ENCODE measurements at places on chromosomes 12 and 14.

DNA sequence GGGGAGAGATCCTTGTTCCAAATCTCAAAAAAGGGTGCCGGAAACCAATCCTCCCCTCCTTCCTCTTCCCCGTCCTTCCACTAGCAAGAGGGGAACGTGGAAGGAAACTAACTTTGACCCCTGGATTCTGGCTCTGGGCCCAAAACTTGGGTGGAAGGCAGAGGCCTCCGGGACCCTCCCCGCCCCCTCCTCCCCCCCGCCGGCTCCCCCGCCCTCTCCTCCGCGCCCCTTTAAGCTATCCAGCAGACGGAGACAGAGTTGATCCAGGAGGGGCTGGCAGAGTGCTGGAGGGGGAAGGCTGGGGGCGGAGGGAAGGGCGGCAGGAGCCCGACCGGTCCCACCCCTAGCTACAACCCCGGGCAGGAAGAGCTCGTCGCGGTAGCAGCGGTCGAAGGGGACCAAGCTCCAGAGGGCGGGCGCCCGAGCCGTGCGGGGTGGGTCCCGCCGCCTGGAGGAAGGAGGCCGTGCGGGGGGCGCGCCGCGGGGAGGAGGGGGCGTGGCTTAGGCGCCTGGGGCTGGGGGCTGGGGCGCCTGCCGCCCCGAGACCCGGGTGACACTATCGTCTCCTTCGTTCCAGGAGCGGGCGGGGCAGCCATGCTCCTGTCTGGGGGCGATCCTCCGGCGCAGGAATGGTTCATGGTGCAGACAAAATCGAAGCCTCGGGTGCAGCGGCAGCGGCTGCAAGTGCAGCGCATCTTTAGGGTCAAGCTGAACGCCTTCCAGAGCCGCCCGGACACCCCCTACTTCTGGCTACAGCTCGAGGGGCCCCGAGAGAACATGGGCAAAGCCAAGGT, at the start of gene NYNRIN:
NYNRIN (plus strand) TSS at position 351 of the 794 bp plus-strand sequence; CDS start at position 595, 244 bp downstream.
- DNase-seq, result no peak

DNA sequence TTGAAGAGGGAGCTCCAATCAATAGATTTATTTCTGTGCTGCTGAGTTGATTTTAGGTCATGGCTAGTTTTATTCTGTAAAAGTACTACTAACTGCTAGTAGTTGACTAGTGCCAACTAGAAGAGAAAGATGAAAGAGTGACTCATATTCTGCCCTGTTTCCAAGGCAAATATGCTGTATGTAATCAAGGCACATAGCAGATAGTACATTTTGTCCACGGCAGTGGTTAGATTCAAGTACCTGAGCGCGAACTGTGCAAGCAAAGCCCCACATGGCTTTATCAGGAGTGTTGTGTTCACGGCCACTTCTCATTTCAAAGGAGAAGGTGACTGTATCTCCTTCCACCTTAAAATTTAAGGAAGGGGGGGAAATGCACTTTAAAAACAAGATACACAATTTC, 126.8 kb downstream of the TRAFD1 start:
- no peak for DNase-seq

DNA sequence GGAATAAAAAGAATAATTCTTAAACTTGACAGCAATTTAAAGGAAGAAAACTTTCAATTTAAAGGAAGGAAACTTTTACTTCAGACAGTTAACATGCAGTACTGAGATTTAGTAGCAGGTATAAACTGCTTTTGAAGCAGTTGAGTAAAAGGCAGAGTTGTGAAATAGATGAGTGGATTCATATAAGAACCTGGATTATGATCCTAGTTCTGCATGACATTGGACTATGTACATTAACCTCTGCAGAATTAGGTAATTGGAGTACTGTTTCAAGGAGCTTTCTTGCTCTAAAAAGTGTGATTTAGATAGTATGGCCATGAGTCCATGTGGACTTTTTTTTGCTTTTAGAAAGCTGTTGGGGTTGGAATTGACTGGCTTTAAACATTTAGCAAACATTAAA, 29.7 kb downstream of the ATP2A2 start:
- DNase-seq, result no peak

DNA sequence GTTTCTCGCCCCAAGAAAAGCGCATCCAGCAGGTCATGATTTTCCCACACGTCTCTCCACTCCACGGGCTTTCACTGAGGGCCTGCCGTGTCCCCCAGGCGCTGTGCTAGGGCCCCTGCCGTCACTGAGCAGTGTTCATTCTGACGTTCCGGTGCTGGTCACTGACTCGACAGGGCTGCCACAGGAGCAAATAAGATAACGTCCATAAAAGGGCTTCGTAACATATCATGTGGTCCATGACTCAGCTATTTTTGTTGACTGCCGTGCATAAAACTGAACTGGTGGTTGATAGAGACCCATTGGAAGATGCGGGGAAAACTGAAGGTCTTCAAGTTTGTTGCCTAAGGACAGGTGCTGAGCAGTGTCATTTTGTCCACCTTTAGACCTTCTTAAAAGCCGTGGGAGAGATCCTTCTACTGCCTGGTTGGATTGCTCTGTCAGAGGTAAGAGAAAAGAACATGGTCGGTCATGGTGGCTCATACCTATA, 46.3 kb downstream of the ADGRD1 start:
- no peak for DNase-seq

DNA sequence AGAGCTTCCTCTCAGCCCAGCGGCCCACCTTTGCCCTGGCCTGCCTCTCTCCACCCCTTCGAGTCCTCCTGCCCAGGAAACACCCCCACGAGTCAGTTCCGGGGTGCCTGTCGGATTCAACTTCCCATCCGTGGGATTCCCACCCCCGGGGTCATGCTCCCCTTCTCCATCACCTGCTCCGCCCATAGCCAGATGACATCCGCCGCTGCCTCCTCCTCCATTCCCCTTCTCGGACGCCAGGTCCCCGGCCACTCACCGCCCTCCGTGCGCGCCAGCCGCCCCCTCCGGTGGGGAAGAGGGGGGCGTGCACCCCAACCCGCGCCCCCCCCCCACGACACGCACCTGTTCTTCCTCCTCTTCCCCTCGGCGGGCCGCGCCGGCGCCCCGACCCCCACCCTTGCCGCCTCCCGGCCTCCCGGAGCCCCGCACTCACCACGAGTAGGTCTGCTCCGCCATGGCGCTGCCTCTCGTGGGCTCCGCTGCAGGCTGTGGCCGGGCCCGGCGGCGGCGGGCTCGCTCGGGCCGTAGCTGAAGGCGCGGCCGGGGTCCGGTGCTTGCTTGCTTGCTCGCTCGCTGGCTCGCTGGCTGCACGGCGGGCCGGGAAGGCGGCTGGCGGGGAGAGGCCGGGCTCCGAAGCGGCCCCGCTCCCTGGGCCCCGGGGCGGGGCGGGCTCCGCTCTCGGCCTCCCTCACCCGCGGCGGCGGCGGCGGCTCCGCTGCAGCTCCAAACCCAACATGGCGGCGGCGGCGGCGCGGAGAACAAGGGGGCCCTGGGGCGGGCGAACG, 554 bp downstream of the SPPL3 start:
- DNase-seq, result peak; percentile 59

- no peak for DNase-seq
These were observed 82.6 kb upstream of the ARHGAP5 start for GRCh38 chr14:31994391-31995033.

DNA sequence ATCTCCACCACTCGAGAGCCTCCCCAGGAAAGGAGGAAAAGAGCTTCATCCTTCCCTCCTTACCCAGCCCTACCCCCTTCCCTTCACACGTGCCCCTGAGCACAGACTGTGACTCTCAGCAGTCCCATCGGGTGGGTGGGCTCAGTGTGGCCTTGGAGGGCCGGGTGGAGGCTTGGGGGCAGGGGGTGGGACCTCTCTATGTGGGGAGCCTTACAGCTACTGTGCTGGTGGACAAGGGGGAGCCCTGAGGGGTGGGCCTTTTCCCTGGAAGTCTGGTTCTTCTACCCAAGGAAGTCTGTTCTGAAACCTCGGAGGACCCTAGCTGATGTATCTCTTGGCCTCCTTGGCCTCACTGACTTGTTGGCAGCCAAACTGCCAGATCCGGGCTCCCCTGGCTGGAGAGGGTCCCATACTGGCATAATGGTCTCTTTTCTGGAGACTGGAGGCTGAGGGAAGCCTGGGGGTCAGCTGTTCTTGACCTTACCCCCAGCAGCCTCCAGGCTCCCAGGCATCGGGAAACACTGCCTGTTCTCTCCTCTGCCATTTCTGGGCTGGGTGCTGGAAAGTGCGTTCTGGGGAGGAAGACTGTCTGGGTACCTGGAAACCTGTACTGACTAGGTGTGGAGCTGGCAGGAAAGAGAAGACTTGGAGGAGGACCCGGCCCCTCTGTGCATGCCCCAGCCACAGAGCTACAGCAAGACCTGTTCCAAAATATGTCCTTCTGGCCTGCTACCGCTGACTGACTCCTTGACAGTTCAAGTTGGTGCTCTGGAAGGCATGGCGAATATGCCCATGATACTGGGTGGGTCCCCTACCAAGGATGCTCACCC, 7.6 kb downstream of the VASH1 start:
- no peak for DNase-seq

GRCh38 chr12:129848876-129849275, 54.9 kb downstream of the TMEM132D start:
- DNase-seq, result no peak

GRCh38 chr12:20426191-20426590, 57.9 kb downstream of the PDE3A start:
- DNase-seq, result no peak

DNA sequence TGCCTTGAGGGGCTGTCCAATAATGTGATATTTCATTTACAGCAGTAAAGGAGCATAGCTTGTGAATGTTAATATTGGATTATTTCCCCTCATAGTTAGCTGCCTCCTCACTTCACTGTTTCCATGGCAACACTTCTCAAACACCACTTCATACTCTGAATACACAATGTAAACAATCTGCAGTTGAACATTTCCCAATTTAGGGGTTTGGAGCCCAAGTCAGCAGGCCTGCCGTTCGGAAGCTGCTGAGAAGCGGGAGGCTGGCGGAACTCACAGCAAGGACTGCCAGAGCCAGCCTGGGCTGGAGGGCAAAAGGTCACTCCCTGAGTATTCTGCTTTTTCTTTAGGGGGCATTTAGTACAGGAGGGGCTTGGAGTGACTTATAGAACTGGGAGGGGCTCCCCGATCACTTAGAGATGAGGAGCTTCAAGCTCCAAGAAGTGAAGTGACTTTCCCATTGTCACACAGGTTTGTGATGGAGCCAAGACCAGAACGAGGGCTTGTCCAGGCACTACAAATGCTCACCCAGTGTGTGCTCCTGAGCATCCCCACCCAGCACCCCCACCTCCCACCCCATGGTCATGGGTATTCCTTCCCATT, 12.1 kb upstream of the SLC24A4 start:
- no peak for DNase-seq

- no peak for DNase-seq
These were observed 134.0 kb upstream of the GSC start for GRCh38 chr14:94903883-94904282.

DNA sequence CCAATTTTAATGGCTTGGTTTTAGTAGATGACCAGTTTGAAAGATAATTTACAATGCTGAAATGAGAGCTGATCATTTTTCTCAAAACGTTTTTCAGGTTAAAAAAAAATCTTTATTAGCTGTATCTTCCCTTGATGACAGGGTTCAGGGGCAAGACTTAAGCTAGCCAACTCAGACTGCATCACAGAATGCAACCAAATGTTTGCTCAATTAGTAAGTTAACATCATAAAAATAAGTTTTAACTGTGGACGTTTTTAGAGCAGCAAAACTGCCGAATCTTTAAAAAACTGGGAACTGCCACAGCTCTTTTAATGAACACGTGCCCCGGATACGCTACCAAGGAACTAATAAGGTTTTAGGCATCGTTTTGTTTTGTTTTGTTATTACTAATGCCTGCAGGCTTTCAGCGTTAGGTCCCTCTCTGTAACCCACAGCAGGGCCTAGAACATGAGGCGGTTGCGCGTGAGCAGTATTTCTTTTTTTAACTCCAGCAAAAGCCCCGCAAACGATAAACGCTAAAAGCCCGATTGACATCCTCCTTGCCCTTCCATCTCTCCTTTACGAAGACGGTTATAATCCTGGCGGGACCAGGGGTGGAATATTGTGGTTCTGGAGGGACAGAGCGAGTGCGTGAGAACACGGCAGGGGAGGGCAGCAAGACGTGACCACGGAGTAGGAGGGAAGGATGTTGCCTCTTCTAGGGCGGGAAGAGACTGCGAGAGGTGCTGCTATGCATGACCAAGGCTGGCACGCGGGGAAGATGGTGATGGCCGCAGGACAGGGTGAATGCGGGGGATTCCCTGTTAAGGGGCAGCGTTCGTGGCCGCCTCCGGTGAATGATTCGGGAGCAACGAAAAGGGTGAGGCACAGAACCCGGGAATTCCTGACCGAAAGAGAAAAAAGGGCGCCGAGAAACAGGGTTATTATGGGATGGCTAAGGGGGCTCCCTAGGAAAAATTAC, 652 bp downstream of the SUPT16H start:
- DNase-seq, result peak; percentile 64

DNA sequence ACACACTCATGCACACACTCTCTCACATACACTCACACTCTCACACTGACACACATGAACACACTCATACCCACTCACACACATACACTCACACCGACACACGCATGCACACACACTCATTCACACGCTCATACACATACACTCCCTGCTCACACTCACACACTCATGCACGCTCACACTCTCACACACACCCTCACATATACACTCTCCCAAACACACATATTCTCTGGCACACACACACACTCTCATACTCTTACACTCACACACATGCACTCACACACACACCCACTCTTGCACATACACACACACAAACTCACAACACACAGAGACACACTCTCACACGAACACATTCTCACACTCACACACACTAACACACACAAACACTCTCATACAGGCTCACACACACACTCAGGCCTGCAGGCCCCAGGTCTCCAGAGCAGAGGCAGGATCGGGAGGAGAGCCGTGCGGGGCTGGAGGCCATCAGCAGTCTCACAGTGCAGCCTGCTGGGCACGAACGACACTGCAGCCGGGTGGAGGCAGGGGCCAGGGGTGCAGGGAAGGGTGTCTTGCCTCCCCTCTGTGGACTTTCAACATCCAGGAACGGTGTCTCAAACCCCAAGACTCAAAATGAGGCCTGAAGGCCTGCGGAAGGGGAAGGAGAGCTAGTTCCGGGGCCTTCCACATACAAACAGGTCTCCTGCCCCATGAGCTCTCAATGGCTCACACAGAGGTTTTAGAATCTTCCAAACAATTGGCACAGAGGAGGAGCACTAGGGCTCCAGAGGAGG, 148.7 kb downstream of the ANO2 start:
- no peak for DNase-seq
